ENCODE measurements at places on chromosomes 1 and 21. TPM values are rescaled to one million over a fixed set of nuclear protein-coding genes. Genes with fewer than 3 reads are reported as not detected.

GRCh38 chr1:244054924-244055263, 3.8 kb downstream of the ZBTB18 start:
- DNase-seq = no peak
- H3K4me3 ChIP-seq = no peak overlapping the region
- no peak overlapping the region for H3K27ac ChIP-seq
- H3K4me1 ChIP-seq = peaks cover 28% of the 10 kb centered on the region

DNA sequence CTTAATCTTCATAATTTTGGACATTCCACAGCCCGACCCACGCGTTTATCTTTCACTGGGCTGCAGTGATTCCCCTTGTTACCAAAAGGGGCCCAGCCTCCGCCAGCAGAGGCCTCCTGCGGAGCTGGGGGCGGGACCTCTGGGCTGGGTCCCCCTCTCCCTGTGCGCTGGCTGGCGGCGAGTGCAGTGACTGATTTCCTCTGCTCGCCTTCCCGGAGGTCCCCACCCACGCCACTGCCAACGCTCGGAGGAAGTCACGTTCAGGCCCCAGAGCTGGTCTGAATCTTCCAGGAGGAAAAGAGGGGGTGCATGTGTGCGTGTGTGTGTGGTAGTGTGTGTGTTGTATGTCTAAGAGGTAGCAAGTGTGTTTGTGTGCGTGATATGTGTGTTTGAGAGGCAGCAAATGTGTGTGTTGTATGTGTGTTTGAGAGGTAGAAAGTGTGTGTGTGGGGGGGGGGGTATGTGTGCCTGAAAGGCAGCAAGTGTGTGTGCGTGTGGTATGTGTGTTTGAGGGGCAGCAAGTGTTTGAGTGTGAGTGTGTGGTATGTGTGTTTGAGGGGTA, 35.0 kb upstream of the JAK1 start:
- no peak for DNase-seq
- H3K4me3 ChIP-seq = no peak overlapping the region
- no peaks in the 10 kb centered on the region for H3K27me3 ChIP-seq

DNA sequence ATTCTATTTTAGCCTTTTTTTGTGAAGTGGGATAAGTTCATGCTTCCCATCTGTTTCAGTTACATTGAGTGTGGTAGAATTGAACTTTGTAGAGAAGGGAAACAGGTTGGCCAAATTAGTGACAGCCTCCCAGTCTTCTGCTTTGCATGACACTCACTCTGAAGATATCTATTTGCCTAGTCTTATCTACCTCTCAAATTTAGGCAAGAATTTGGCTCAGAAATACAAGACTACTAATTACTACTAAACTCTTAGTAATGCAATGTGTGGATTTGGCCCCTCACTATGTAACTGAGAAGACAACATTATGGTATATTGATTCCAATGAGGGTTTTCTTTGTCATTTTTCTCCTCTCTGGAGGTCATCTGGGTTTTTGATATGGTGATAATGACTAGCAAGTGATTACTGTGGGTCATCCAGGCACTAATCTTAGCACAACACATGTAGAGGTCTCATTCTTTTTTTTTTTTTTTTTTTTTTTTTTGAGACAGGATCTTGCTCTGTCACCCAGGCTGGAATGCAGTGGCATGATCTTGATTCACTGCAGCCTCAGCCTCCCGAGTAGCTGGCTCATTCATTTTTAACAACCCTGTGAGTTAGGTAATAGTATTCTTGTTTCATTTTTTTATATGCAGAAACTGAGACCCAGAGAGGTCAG, 6.3 kb downstream of the FAM20B start:
- peak; percentile 70 for DNase-seq
- H3K4me3 ChIP-seq = no peak overlapping the region
- H3K27me3 ChIP-seq = no peaks in the 10 kb centered on the region
- H3K4me1 ChIP-seq = peaks cover 98% of the 10 kb centered on the region
- peak overlapping the region; percentile 54 for H3K27ac ChIP-seq
- no peaks in the 10 kb centered on the region for H3K36me3 ChIP-seq

- peaks cover 21% of the 10 kb centered on the region for H3K27me3 ChIP-seq
- H3K4me3 ChIP-seq = peak overlapping the region; percentile 53
- DNase-seq = no peak
- no peak overlapping the region for H3K27ac ChIP-seq
- no peaks in the 10 kb centered on the region for H3K36me3 ChIP-seq
- no peaks in the 10 kb centered on the region for H3K4me1 ChIP-seq
Observed at GRCh38 chr1:160400646-160401486, 502 bp downstream of the VANGL2 start.

GRCh38 chr1:244665771-244666217, 12.9 kb downstream of the DESI2 start:
- no peak for DNase-seq
- H3K27me3 ChIP-seq = no peaks in the 10 kb centered on the region
- H3K4me3 ChIP-seq = no peak overlapping the region

- no peak overlapping the region for H3K4me3 ChIP-seq
- DNase-seq = no peak
- 0 out of 2 replicates have a peak, but pooled peaks cover 7% of the 10 kb centered on the region for H3K4me1 ChIP-seq
Observed at GRCh38 chr1:98404866-98405265, 256.7 kb upstream of the SNX7 start.

DNA sequence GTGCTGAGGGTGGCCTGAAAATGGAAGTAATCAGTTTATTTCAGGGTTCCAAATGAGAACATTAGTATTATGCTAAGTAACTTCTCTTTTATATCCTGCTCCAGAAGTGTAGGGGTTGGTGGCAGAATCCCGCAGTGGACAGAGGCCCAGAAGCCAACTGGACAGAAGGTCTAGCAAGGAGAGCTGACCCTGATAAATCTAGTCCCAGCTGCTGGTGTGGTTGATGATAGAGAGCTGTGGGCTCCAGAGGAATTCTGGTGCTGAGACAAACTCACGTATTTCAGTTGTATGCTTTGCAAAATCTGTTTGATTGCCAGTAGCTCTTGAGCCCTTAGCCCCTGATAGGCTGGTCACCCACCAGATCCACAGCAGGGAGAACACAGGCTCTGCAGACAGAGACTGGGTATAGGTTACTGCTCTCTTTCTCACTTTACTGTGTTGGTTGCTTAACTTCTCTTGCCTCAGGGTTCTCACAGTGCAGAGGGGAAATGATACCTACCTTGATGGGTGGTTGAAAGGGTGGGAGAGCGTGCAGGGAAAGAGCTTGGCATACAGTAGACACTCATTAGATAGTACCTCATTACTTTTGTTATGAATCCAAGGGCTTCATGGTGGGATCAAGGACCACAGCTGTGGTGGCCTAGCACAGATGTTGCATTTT, 29.6 kb upstream of the CACNA1E start:
- no peak overlapping the region for H3K27ac ChIP-seq
- DNase-seq = no peak
- H3K4me1 ChIP-seq = no peaks in the 10 kb centered on the region
- H3K27me3 ChIP-seq = no peaks in the 10 kb centered on the region
- no peaks in the 10 kb centered on the region for H3K36me3 ChIP-seq
- H3K4me3 ChIP-seq = no peak overlapping the region

DNA sequence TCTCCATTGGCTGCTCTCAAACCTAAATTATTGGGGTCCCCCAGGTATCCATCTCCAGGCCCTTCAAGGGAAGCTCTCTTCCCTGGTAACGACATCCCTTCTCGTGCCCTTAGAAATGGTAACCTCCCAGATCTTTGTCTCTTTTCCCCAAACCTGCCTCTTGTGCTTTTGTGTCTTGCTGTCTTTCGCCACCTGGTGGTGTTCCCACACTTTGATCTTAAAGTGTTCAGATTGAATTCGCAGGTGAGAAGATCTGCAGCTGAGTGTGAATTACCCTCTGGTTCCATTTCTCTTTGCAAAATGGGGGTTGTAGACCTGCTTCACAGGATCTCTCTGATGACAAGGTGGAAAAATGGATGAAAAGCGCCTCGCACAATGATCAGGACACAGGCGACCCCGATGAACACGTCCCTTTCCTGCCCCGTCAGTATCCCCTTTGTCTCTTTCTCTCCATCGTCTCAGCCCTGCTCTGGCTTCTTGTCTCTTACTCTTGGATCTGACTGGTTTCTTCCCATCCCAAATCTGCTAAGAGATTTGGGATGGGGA, 53.1 kb downstream of the DOP1B start:
- H3K4me1 ChIP-seq = peaks cover 49% of the 10 kb centered on the region
- no peaks in the 10 kb centered on the region for H3K36me3 ChIP-seq
- H3K4me3 ChIP-seq = peak overlapping the region; percentile 38

- no peak for DNase-seq
- no peaks in the 10 kb centered on the region for H3K4me1 ChIP-seq
- H3K27ac ChIP-seq = no peak overlapping the region
- H3K36me3 ChIP-seq = no peaks in the 10 kb centered on the region
- H3K27me3 ChIP-seq = no peaks in the 10 kb centered on the region
Observed at GRCh38 chr1:9736241-9736640, 84.7 kb downstream of the PIK3CD start.

- H3K4me1 ChIP-seq = peaks cover 10% of the 10 kb centered on the region
- H3K36me3 ChIP-seq = no peaks in the 10 kb centered on the region
- no peak overlapping the region for H3K4me3 ChIP-seq
Observed at GRCh38 chr1:47181095-47181954, 8.5 kb downstream of the PDZK1IP1 start.

DNA sequence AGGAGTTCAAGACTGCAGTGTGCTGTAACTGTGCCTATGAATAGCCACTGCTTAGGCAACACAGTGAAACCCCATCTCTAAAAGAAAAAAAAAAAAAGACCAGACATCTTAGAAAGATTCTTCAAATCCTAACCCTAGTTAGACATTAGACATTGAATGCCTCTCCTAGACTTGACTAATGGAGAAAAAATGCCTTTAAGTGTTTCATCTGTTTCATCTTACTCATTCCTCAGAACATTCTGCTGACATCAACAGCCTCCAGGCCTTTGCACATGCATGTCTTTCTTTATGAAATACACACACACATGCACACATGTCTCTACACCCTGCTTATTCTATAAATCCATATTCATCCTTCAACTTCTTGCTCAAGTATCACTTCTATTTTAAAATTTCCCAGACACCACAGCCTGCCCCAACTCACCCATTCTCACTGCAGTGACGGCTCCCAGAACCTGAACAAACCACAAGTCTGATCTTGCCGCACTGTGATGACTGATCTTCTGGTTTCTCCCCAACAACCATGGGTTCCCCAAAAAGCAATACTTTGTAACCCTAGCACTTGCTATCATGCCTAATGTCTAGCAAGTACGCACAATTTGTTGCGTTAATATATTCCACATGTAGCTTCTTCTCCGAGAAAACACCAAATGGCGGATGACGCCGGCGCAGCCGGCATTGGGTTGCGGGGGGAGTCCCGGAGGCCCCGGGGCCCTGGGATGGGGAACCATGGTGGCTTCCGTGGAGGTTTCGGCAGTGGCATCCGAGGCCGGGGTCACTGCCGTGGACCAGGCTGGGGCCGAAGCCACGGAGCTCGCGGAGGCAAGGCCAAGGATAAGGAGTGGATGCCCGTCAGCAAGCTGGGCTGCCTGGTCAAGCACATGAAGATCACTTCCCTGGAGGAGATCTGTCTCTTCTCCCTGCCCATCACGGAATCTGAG, 37.4 kb downstream of the LRRC52 start:
- H3K4me3 ChIP-seq = no peak overlapping the region
- 0 out of 2 replicates have a peak, but pooled peaks cover 6% of the 10 kb centered on the region for H3K27me3 ChIP-seq
- H3K27ac ChIP-seq = no peak overlapping the region
- no peaks in the 10 kb centered on the region for H3K4me1 ChIP-seq

DNA sequence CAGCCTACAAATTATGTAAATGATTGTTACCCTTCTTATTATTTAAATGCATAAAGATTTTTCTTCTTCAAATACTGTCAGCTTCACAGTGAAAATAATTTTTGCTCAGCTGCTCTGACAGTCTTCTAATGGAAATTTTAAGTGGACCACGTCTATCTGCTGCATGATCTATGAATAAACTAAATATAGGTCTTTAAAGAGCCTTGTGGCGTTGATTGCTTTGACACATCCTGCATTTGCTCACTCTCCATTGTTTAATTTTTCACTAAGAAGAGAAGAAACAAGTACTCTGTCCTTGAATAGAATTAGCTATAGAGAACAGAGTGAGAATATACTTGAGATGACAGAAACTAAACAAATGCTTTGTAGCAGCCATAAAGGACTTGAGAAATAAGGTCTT, 826.1 kb downstream of the MRPL39 start:
- H3K4me3 ChIP-seq = no peak overlapping the region
- DNase-seq = no peak
- H3K27ac ChIP-seq = no peak overlapping the region

- H3K27ac ChIP-seq = peak overlapping the region; percentile 79
- H3K4me3 ChIP-seq = peak overlapping the region; percentile 87
- H3K27me3 ChIP-seq = no peaks in the 10 kb centered on the region
- peaks cover 17% of the 10 kb centered on the region for H3K36me3 ChIP-seq
- no peak for DNase-seq
Observed at GRCh38 chr1:150268340-150268704, 494 bp downstream of the APH1A start.

DNA sequence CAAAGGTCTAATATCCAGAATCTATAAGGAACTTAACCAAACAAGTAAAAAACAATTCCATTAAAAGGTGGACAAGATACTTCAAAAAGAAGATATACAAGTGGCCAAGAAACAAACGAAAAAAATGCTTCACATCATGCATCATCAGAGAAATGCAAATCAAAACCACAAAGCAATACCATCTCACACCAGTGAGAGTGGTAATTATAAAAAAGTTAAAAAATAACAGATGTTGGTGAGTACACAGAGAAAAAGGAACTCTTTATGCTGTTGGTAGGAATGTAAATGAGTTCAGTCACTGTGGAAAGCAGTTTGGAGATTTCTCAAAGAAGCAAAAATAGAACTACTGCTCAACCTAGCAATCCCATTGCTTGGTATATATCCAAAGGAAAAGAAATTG, 218.6 kb downstream of the SLC44A5 start:
- no peaks in the 10 kb centered on the region for H3K27me3 ChIP-seq
- DNase-seq = no peak
- no peak overlapping the region for H3K4me3 ChIP-seq

- DNase-seq = no peak
- H3K27me3 ChIP-seq = peaks cover 73% of the 10 kb centered on the region
- no peak overlapping the region for H3K4me3 ChIP-seq
- H3K4me1 ChIP-seq = no peaks in the 10 kb centered on the region
Observed at GRCh38 chr1:231122143-231122542, 39.7 kb upstream of the TRIM67 start.

DNA sequence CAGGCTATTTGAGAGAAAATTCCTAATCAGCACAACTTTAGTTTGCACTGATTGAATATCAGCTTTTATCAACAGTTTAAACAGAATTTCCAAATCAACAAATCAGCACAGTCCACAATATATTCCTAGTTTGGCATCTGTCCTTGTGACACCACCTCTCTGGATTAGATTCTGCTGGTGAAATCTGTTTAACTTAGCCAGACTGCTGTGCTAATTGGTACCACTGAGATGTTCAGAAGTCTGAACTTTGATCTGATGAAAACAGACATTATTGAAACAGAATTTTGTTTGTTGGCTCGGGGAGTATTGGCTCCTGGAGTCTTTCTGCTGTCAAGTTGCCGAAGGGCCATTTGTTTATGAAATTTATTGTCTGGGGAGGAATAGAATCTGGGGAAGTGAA, 17.0 kb upstream of the NGF start:
- no peak overlapping the region for H3K27ac ChIP-seq
- no peak overlapping the region for H3K4me3 ChIP-seq
- no peaks in the 10 kb centered on the region for H3K27me3 ChIP-seq

The OR6P1 gene
- total RNA-seq = not detected

The RGS8 gene
- not detected for total RNA-seq

The SERPINC1 gene
- total RNA-seq = not detected

The C1orf115 gene
- total RNA-seq = 5.6 TPM

The SLC22A15 gene
- total RNA-seq = 1.8 TPM

The WNT4 gene
- total RNA-seq = 0.83 TPM

The C1orf53 gene
- 9.5 TPM for total RNA-seq

The GPR153 gene
- 8.0 TPM for total RNA-seq

Measured in PC-9 (cell line).